ENCODE measurements at places on chromosomes 7 and 10. TPM values are rescaled to one million over a fixed set of nuclear protein-coding genes. Genes with fewer than 3 reads are reported as not detected.

Gene DNTT
- not detected for total RNA-seq

Gene OR2A42
- not detected for total RNA-seq

Gene ELMO1
- total RNA-seq: 0.50 TPM

Gene SLC26A4
- total RNA-seq: 0.44 TPM

Gene LLCFC1
- not detected for total RNA-seq

Gene MRC1
- total RNA-seq: 0.12 TPM

Gene CPA4
- 8.2 TPM for total RNA-seq

Gene ASZ1
- total RNA-seq: not detected

Gene TAC1
- total RNA-seq: 0.33 TPM

Gene SPAG6
- 0.11 TPM for total RNA-seq

Gene CLRN3
- not detected for total RNA-seq

Gene FZD1
- 18.7 TPM for total RNA-seq

Gene CYP2C9
- not detected for total RNA-seq

Gene CCL24
- total RNA-seq: not detected

Gene CCM2
- total RNA-seq: 56.0 TPM

Gene PSD
- 3.9 TPM for total RNA-seq

Gene CCDC172
- not detected for total RNA-seq

Gene TBC1D12
- total RNA-seq: 13.6 TPM

Gene SLC18A3
- not detected for total RNA-seq

Gene ASAH2
- total RNA-seq: 0.77 TPM

Gene HYAL4
- not detected for total RNA-seq

Gene IL2RA
- total RNA-seq: not detected

Gene TRIM56
- 21.9 TPM for total RNA-seq
